ENCODE measurements at places on chromosomes 1 and 21.
A peak's percentile ranks its signal among the peaks of the same experiment; 100 is the strongest.

GRCh38 chr1:26799479-26800142 lies 11.9 kb downstream of the PIGV start:
- DNase-seq, result no peak

- DNase-seq, result peak; percentile 75
These were observed 25.1 kb downstream of the NENF start for GRCh38 chr1:212457740-212458338.

DNA sequence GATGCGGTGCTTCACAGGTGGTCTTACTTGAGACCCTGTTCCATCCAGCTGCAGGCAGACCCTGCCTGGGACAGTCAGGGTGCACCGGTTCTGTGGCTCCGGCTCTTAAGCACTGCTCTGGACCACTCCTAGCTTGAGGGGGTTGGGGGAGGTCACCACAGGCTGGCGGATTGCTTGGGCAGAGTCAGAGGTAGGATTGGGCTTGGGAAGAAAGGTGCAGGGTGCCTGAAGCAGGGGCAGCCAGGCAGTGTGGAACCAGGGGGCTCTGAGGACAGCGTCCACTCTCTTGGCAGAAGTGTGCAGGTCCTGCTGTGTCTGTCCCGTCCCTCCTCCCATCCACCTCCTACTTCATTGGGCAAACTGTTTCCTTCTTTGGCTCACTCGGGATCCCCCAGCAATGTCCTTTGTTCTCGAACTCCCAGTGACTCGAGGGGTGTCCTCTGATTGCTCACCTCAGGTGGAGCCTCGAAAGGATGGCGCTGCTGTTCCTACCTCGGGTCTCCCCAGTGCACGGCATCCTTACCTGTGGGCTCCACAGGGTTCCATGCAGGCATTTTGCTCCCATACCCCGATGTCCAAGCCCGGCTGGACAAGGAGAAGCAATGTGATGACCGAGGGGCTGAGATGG lies 1.7 kb downstream of the PDXK start:
- DNase-seq, result peak; percentile 11

DNA sequence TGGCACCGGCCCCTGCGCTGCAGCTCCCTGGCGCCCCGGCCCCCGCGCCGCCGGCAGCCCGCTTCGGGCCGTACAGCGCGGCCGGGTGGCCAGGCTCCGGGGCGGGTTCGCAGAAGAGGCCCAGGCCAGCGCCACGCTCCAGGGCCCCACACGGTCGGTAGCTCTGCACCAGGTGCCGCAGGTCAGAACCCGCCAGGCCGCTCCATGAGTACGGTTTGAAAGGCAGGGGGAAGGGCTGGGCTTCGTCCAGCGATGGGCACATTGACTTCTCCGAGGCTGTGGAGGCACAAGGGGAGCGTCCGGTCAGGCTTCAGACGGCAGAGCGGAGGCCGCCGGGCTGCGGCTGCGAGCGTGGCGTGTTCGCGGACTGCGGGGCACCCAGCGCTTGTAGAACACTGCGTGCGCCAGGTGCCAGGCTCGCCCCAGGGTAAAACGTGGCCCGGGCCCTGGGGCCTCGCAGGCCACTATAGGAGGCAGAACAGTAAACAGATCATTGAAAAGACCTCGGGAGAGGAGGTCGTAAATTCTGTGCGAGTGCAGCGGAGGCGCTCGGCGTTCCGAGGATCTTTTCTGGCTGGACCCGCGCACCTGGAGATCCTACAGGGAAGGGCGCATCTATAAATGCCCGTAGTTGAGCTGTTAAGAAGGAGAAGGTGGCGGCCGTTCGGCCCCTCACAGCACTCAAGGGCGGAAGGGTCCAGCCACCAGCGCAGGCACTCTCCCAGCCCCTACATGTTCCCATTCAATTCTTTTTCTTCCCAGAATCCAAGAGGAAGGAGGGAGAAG lies 5.7 kb downstream of the GFI1 start:
- DNase-seq, result peak; percentile 41

GRCh38 chr1:106780806-106781569 lies 275.5 kb upstream of the PRMT6 start:
- no peak for DNase-seq

DNA sequence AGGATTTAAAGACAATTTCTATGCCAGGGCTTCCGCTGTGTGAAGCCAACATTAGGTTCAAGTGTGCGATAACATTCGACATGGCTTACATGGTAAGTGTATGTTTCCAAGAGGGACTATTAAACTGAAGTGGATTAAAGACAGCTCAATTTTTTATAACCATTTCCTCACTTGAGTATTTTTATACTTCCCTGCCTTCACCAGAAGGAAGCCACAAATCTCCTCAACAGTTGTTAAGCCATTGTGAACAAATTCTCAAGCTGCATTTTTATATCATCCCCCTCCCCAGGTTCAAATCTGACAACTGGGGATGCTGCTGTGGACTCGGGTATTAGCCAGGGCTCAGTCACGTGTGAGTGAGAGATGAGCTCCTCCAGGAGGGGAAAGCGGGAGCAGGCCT lies 116.3 kb downstream of the RHOU start:
- no peak for DNase-seq

- DNase-seq, result no peak
These were observed 2.8 kb downstream of the DNAJC8 start for GRCh38 chr1:28229996-28230395.

DNA sequence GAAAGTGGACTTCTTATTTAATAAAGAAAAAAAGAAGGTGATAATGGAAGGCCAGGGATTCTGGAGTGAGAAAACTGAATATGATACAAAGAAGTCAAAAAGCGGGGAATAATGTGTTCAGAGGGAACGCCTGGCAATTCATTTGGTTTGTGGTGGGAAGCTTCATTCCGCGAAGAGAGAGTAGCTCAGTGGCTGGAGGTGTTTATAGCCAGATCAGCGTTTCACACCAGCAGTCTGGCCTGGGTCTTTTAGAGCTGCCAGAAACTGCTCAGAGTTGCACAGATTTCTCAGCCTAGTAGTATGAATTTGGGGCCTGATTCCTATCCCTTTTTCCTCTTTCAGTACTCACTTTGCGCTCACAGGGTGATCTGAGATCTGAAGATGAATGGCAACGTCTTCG lies 67.8 kb upstream of the IPO9 start:
- no peak for DNase-seq

- no peak for DNase-seq
These were observed 28.3 kb downstream of the ALPL start for GRCh38 chr1:21537511-21537931.

DNA sequence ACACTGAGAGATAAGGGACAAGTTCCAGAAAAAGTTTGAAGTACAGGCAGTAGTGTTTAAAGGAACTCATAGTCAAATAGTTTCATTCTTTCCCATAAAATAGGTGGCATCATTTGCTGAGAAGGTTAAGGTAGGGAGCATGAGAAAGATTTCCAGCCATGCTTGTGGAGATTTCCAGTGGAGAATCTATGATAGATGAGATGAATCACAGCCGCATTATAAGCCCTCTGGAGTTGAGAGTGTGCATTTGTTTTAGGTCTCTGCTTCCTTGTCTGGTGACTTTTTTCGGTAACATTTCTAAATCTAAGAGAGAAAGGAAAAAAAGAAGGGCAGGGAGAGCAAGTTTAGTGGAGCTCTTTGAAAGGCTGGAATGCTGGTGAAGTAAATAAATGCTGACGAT lies 108.7 kb downstream of the DISP1 start:
- DNase-seq, result no peak

- peak; percentile 57 for DNase-seq
These were observed 14.8 kb upstream of the PIGM start for GRCh38 chr1:160046494-160047110.

DNA sequence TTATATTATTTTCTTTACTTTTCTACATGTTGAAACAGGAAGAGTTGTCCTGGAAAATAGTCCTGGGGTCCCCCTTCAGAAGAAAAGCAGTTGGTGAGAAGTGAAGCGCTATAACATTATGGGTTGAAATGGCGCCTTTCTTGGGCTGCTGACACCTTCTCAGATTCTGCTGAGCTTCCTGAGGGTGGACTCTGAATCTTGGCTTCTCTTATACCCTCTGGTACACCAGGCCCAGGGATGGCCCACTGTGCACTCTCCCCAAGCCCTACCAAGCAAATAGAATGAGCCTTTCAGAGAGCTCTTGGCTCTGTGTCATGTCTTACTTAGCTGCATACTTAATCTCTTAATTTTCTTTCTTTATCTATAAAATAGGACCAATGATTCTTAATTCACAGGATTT lies 42.3 kb downstream of the CD247 start:
- no peak for DNase-seq

DNA sequence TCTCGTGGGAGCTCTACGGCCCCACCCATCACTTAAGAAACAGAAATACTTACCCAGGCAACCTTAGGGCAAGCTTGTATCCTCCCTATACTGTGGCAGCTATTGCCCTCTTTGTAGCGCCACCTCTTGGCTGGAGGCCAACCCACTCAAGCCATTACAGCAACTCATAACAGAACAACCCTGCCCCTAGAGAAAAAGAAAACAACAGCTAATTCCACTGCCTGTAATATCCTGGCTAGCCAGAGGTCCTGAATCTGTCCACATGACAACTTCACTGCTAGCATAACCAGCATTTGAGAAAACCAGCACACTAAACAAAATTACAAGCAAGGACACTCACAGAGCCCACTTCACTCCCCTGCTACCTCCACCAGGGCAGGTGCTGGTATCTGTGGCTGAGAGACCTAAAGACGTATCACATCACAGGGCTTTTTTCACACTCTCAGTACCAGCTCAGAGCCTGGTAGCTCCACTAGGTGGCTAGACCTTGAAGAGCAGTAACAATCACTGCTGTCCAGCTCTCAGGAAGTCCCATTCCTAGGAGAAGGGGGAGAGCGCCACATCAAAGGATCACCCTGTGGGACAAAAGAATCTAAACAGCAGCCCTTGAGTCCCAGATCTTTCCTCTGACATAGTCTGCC lies 14.5 kb upstream of the MX1 start:
- DNase-seq, result no peak

- DNase-seq, result no peak
These were observed 15.0 kb downstream of the NES start for GRCh38 chr1:156662005-156662799.

DNA sequence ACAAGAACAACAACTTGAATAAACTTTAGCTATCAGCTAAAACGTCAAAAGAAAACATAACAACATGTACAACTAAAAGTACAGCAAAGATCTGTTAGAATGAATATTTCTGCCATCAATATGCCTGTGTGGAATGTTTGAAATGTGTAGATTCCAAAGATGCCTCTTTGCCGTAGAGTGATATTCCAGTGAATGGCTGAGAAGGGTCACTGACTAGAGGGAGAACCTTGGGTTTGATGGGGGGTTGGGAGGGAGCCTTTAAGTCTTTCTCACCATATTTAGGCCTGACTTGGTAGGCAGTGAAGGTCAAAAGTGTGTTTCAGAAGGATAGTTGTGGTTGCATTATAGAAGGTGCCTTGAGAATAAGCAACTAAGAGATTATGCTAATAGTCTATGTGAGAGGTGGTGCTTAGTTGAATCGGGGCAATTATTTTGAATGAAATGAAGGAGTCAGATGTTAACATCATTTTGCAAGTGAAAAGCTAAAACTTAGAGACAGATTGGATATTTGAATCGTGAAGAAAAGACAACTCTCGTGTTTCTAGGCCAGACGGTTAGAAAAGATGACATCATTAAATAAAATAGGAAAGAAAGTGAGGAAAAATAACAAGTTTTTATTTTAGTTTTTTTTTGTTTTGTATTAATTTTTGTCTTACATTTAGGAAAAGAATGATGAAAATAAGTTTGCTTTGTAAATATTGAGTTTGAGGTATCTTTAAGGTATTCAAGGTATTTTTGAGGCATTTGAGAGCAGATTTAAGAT lies 53.8 kb downstream of the PLA2G4A start:
- no peak for DNase-seq

GRCh38 chr1:110502402-110503151 lies 16.4 kb downstream of the KCNA10 start:
- no peak for DNase-seq

- DNase-seq, result no peak
These were observed 16.0 kb downstream of the ZNF697 start for GRCh38 chr1:119632103-119632490.

GRCh38 chr1:8274352-8274751 lies 43.6 kb upstream of the SLC45A1 start:
- DNase-seq, result no peak

DNA sequence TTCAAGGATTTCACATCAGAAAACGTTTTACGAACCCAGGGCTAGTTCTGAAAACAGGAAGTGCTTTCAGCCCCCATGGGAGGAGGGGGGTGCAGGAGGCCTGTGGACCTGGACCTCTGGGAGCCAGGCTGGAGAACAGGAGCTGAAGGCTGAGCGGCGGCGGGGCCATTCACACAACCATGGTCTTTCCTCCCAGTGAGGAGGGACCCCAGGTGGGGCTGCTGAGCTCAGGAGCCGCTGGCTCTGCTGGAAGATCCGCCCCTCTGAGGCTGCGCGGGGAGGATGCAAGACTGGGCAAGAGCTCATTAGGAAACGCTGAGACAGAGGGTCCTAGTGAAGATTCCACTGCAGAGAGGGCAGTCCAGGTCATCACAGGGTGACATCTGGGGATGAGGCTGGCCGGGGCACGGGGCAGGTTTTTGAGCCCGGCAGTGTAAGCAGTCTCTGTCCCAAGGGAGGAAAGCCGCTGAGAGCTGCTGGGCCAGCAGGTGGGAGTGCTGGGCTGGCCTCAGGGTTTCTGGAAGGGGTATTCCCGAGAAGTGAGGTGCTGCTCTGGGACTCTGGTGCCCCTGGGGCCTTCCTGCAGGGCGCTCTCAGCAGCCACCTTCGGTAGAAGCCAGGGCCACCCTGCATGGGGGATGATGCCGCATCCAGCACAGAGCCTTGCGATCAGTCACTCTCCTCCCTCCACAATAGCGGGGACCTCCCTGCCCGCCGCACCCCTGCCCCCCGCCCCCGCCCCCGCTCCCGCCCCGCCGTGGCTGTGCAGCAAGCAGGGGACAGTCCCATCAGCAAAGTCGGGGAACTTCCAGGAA lies 7.5 kb downstream of the MX2 start:
- peak; percentile 70 for DNase-seq

GRCh38 chr1:204477036-204477740 lies 17.4 kb downstream of the PIK3C2B start:
- DNase-seq, result no peak

- DNase-seq, result no peak
These were observed 20.6 kb downstream of the REG4 start for GRCh38 chr1:119790451-119791198.

DNA sequence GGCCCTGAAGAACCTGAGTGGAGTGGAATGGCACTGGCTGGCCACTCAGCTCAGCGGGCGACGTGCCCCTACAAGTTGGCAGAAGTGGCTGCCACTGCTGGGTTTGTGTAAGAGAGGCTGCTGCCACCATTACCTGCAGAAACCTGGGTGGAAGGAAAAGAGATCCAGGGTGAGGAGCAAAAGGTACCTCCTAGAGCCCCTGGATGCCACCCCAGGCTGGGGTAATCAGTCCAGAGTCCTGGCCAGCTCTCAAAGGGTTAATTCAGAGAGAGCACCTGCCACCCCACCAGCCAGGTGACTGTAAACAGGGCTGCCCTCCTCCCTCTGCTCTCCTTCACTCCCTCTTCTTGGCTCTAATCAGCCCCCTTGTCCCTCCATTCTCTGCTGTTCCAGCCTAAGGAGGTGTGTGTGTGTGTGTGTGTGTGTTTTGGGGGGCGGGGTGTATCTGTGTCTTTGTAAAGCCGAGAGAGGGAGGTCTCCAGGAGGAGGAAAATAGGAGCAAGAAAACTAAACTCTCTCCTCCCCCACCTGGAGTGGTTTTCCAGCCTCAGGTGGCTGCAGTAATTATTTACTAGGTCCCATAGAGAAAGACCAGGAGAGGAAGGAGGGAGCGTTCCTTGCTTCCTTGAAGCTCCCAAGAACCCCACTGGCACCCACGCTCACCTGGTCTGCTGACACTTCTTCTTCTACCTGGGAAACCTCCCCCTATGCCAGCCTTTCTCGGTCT lies 12.6 kb downstream of the TRIM46 start:
- no peak for DNase-seq

- no peak for DNase-seq
These were observed 37.0 kb upstream of the PRSS38 start for GRCh38 chr1:227778401-227778947.

- no peak for DNase-seq
These were observed 837 bp upstream of the DESI2 start for GRCh38 chr1:244651956-244652622.
